Caco-2 (cell line): ENCODE measurements at places on chromosomes 2 and 18.

GRCh38 chr2:237617587-237617982, 9.8 kb upstream of the LRRFIP1 start:
- no peak for DNase-seq

GRCh38 chr2:111194835-111195621, 74.3 kb downstream of the BCL2L11 start:
- peak; percentile 34 for DNase-seq

- no peak for DNase-seq
Measured at GRCh38 chr2:44342854-44343253, 18.4 kb downstream of the PREPL start.

GRCh38 chr2:16046649-16047048, 106.3 kb downstream of the MYCN start:
- no peak for DNase-seq

DNA sequence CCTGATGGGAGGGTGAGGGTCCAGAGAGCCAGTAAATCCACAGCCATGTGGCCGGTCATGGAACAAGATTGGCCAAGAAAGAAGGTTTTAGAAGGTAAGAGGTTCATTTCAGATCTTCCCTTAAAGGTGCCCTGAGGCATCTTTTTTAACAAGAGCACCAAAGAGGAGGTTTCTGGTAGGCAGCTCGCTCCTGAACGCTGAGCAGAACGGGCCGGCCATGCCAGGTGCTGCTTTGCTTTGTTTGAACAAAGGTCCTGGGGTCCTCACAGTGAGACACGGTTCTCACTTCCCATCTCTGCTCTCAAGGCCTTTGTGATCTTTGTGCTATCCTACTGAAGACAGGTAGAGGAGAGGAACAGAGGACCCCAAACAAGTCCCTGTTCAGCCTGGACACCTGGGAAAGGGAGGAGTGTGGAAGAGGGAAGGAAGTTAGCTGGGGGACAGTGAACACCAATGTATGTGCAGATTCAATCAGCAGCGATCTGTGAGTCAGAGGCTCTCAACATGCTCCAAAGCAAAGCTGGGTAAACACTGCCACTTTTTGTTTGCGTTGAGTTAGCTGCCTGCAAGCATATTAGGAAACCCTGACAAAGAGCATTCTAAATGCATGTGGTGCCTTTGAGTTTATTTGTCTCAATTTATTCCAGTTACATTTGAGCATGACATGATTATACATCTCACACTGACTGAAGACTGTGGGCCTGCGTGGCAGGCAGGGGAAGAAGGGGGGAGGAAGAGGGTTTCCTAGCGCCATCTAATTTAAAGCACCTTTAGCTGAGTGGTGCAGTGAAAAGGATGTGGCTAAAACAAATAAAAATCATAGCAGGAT, 102.4 kb downstream of the ASB1 start:
- DNase-seq, result peak; percentile 8

GRCh38 chr2:110791435-110791834, 59.1 kb downstream of the ACOXL start:
- DNase-seq, result no peak

GRCh38 chr2:111534910-111535352, 349.1 kb downstream of the ANAPC1 start:
- DNase-seq, result no peak

DNA sequence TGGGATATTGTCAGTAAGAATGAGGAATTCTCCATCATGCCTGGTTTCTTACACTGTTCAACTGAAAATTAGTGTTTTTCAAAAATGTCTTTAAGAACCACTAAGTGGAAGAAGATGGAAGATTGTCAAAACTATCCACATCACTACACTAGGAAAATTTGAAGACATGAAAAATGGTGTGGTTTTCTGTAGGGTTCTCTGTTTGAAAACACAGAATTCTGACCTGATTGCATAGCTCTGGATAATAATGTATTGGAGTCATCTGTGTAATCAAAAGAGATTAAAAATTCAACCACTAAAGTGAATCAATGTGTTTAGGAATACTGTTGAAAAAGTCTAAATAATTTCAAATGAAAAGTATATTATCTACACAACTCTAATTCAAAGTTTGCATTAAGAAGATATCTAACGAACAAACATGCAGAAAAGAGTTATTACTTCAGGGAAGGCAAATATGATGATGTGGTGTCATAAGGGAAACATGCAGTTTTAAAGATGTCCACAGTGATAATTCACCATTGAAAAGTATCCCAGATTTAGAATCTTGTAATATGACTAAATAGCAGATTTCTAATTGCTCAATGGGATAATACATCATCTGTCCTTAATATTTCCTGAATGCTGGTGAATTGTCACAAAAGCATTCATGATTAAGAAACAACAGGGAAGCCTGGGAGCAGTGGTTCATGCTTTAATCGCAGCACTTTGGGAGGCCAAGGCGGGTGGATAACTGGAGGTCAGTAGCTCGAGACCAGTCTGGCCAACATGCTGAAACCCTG, 116.9 kb downstream of the ERBB4 start:
- DNase-seq, result no peak

GRCh38 chr2:174495365-174496012, 8.7 kb upstream of the GPR155 start:
- no peak for DNase-seq

DNA sequence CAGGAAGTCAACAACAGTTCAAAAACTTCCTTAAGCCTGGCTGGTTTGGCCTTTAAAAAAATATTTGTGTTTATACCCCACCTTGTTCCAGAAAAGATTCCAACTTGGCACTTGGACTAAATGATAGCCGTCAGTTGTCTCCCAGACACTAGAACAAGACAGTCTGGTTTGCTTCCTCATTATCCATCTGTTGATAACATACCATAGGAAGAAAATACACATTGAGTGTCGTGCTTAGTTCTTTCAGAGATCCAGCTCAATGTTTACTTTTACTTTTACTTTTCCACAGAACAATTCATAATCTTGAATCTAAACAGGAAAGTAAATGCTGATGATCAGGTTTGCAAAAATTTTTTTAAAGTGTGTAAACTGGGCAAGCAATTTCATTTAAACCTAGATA, 2.4 kb upstream of the VPS54 start:
- DNase-seq, result no peak

- DNase-seq, result no peak
Measured at GRCh38 chr2:188551671-188552070, 260.0 kb downstream of the GULP1 start.

GRCh38 chr2:71646028-71646427, 192.7 kb downstream of the DYSF start:
- no peak for DNase-seq

GRCh38 chr2:186294248-186294888, 191.7 kb upstream of the ZC3H15 start:
- no peak for DNase-seq

- DNase-seq, result no peak
Measured at GRCh38 chr2:112916625-112917247, 5.8 kb downstream of the IL37 start.

- no peak for DNase-seq
Measured at GRCh38 chr18:67216846-67217245, 299.7 kb downstream of the DSEL start.

GRCh38 chr2:39135690-39136259, 14.9 kb upstream of the SOS1 start:
- DNase-seq, result no peak

GRCh38 chr2:201985728-201986462, 47.8 kb upstream of the FZD7 start:
- no peak for DNase-seq

- no peak for DNase-seq
Measured at GRCh38 chr2:182384860-182385259, 42.0 kb downstream of the PDE1A start.

- no peak for DNase-seq
Measured at GRCh38 chr18:45951016-45951714, 16.0 kb downstream of the EPG5 start.

GRCh38 chr2:218129458-218130135, 3.8 kb downstream of the CXCR2 start:
- no peak for DNase-seq

GRCh38 chr2:237917696-237918374, 49.0 kb upstream of the UBE2F start:
- no peak for DNase-seq

DNA sequence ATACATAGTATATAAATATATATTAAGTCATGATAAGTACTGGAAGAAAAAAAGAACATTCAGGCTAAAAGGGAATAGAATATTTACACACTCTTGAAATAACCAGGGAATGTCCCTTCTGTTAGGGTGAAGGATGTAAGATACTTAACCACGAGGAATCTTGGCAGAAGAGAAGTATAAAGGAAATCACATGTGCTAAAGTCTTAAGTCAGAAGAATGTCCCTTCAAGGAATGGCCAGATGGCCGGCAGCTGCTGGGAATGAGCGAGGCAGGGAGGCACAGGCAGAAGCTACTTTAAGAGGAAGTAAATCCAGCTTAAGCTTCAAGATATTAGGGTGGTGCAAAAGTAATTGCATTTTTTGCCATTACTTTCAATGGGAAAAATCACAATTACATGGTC, 5.5 kb downstream of the CCDC102B start:
- no peak for DNase-seq

DNA sequence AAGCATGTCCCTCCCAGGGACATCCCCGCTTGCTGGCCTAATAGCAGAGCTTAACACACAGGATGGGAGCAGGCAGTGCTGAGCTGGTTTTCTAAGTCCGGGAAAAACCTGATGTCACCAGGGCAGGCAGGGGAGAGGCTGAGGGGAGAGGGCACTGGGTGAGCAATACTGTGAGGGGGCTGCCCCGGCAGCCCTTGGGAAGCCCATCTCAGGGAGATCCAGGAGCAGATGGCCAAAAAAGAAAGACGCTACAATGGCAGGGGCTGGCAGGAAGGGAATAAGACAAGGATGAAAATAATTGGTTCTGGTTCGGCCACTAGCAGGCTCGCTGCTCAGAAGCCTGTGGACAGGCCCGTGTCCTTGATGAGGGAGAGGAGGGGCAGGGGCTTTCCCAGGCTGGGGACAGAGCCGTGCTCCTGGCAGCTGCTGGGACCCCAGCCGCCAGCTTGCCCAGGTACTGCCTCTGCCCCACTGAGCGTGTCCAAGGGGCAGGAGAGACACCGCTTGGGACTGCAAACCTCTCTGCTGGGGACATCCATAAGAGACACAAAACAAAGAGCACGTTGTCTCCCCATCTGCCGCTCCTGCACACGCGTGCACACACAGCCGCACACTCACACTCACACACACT, 30.2 kb downstream of the SMAD7 start:
- DNase-seq, result no peak

GRCh38 chr2:143949121-143949848, 570.6 kb downstream of the ZEB2 start:
- DNase-seq, result no peak

DNA sequence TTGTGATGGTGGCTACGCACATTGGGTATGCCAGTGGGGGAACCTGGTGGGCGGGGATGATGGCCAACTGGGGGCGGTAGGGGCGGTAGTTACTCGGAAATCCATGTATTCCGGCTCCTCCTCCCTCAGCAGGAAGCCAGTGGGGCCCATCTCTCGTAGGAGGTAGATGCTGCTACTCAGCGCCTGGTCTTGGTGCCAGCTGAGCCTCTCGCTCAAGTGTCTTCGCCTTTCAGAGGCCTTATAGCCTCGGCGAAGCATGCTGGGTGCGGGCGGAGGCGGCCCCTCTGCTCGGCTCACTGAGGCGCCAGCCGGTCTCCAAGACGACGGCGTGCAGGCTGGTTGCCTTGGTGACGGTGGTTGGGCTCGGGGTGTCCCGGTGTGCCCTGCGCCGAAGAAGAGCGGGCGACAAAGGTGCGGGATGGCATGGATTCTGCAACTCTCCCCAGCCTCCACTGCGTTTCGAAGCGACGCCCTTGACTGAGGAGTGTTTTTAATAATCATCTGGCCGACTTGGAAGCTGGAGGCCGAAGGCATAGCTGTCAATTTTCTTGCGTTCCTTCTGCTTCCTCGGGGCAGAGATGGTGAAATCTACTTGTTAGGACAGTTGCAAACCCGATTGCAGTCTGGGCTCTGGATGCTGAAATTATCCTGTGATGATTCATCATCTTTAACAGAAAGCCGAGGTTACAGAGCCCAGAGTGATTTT, at the start of gene ZSWIM2:
Gene ZSWIM2 (minus strand): TSS at position 298 of the 706 bp plus-strand sequence. CDS start 40 bp downstream, at position 258.
- no peak for DNase-seq

- DNase-seq, result no peak
Measured at GRCh38 chr18:31050635-31051034, 8.1 kb upstream of the DSC3 start.

DNA sequence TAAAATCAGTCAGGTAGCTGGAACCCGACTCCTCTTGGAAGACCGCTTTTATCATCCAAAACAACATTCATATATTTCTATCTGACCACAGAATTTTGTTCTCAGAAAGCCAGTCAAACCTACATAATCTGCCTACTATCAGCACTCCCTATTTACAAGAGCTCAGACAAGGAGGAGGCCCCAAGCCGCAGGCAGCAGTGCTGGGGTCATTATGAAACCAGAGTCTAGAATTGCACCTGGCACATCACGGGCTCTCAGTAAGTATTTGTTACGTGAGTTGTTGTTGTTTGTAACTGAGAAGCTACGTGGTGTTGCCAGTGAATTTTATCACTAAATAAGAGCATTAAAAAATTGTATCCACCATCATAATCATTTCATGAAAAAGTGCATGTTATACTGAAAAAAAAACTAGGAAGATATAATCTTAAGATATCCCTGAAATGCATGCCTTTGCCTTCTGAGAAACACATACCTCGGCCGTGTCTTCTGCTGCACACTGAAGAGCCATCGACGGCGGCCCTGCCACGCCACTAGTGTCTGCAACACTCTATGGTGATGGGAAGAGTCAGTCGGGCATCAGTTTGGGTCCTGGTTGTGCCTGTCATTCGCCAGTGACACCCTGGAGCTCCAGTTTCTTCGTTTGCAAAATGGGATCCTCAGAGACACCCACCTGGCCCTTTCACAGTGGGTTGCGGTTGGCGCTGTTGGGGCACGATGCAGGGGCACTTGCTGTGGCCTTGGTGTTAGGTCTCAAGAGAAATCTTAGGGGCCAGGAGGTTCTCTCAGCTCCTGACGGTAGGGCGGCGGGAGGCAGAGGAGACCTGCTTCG, 505.9 kb downstream of the EIPR1 start:
- DNase-seq, result no peak

GRCh38 chr18:25935356-25935755, 155.1 kb downstream of the SS18 start:
- no peak for DNase-seq

DNA sequence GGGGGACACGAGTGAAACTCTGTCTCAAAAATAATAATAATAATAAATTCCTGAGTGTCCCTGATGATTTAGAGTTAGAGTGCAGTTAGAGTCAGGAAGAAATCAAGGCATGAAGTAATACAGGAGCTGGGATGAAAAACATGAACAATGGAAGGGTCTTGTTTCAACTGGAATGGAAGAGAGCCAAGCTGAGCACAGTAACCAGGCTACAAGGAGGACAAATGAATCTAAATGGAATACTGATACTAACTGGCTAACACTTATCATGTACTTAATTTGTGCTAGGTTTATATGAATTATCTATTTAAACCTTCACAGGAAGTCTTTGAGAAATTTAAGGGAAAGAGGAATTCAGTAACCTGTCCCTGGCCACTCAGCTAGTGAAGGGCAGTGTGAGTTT, 38.8 kb upstream of the PSME4 start:
- DNase-seq, result no peak
